ENCODE measurements at places on chromosomes 6 and 20.

DNA sequence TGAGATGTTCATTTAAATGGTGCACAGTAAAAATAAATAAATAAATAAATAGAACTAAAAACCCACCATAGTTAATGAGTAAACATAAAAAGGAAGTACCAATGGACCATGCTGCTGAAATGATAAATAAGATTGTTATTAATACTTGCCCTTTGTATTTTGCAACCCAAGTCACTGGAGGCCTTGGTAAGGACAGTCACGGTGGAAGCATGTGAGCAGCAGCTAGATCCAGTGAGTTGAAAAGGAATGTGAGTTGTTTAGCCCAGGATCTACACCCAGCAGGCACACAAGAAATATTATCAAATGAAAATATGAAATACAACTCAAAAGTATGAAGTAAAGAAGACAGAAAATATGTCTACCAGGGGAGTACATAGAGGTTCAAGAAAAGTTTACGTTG lies 6.7 kb downstream of the LGSN start:
- DNase-seq, result no peak

GRCh38 chr6:14187406-14187805 lies 69.8 kb downstream of the CD83 start:
- DNase-seq, result no peak

GRCh38 chr20:22810626-22811569 lies 224.2 kb upstream of the SSTR4 start:
- DNase-seq, result no peak

- DNase-seq, result no peak
These were observed 24.5 kb downstream of the TTBK1 start for GRCh38 chr6:43267619-43268354.

GRCh38 chr20:62408640-62409039 lies 1.6 kb upstream of the CABLES2 start:
- DNase-seq, result no peak

DNA sequence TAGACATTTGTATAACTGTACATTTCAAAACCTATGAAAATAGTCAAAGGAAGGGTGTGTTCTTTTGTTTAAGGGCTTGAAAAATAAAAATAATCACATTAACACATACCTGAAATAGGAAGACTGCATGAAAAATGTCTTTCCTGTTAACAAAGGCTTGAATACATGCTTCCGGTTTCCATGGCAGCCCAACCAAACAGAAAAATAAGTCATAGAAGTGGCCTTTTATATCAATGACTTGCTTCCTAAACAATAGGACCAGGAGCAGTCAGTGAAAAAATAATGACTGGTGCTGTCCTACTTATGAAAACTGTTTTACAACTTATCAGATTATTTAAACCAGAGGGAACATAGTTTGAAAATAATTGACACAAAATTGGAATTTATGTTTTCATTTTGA lies 412.6 kb upstream of the PLCB4 start:
- no peak for DNase-seq

DNA sequence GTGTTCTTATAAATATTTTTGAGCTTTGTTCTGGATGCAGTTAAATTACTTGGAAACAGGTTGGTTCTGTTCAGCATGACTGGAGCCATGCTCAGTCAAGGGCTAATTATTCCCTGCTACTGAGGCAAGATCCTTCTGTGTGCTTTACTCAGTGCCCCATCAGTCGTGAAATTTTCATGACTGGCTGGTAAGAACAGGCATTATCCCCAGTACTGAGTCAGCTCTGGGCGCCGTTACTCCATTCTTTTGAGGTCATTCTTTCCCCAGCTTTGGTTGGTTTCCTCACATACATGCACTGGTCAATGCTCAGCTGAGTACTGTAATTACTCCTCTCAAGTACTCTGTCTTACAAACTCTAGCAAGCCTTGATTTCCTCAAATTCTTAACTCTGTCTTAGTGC lies 71.3 kb downstream of the CDKAL1 start:
- no peak for DNase-seq

DNA sequence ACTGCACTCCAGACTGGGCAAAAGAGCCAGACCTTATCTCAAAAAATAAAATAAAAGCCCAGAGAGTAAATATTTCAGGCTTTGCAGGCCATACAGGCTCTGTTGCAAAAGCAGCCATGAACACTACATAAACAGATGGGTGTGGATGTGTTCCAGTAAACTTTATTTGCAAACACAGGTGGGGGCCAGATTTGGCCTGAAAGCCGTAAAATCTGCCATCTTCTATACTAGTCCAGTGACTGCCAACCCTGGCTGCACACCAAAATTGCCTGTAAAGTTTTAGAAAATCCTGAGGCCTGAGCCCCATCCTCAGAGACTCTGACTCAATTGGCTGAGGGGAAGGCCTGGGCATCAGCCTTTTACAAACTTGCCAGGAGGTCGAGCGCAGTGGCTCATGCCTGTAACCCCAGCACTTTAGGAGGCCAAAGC lies 103.6 kb downstream of the ZMYND8 start:
- no peak for DNase-seq

- no peak for DNase-seq
These were observed 19.5 kb upstream of the SIRT5 start for GRCh38 chr6:13554929-13555333.

GRCh38 chr6:76124018-76124417 lies 51.6 kb upstream of the IMPG1 start:
- no peak for DNase-seq

DNA sequence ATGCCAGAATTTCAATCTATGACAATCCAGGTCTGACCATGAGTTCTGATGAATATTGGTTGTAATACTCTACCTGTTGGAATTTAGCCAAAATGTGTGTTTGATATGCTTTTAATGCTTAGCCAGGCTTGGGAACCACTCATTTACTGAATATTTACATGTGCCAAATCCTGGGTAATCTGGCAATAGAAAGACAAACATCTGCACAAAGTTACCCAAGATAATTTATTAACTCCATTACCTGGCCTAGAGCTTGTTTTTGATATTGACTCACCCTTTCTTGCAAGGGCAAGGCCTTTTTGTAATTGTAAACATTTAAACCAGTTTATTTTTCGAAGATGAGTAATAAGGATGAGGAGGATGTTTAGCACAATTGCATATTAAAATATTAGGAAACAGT lies 13.5 kb upstream of the CD2AP start:
- DNase-seq, result no peak

GRCh38 chr20:22578221-22579118 lies 5.9 kb downstream of the FOXA2 start:
- no peak for DNase-seq

DNA sequence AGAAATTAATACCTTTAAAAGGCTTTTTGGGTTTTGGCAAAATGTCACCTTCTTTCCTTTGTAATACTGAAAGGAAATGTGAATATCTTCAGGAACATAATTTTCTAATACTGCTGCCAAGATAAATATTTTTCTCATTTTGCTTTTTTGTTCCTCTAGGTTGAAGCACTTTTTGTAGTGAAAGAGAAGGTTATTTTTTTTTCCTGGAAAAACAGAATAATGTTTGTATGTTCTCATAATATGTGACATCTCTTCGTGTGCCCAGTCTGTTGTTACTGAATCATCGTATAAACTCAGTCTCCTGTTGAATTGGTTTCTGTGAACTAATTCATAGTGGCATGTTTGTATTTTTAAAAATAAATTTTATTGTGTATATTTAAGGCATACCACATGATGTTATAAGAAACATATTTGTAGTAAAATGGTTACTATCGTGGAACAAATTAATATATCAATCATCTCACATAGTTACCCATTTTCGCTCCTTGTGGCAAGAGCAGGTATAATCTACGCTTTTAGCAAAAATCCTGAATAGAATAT lies 74.4 kb downstream of the SH3BGRL2 start:
- no peak for DNase-seq

DNA sequence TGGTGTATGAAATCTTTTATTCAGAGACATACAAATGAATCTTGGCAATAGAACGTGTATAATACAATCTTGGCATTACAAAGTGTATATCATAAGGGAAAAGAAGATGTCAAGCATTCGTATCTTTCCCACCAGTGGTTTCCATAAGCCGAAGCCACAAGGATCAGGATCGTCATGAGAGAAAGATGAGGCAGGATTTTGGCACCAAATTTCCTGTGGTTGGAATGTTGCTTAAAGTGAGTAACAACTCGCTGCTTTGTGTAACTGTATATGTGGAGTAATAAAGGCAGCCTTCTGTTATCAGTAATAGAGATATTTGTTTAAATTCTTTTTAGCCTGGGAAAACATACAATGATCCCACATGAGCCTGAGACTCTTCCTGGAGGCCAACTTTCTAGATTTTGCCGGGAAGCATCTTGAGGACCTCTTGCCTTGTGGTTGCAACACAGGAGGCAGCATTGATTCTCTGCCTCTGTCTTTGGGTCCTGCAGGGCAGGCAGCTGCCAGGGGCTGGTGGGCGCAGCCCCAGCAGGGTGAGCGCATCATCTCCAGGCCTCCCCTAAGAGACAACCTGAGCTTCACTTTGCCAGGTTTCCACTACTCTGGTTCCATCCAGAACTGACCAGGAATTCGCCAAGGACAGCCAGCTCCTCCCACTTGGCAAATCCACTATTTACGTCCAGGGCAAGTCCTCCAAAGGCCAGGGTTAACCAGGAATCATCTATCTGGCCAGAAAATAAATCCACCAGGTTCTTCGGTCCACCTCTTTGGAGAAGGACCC lies 230.9 kb upstream of the SULF2 start:
- DNase-seq, result no peak

DNA sequence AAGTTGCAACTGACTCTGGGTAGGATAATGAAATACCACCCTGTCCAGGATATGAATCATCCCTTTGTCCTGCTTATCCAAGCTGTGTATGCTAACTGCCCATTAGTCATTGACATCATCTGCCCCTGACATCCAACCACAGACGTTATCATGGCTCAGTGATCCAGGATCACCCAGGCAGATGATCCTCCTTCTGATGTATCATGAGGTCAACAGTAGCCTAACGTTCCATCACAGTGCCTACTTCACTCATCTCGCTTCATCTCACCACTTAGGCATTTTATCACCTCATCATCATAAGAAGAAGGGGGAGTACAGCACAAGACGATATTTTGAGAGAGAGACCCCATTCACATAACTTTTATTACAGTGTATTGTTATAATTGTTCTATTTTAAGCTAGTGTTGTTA lies 13.4 kb upstream of the BTN3A2 start:
- peak; percentile 66 for DNase-seq

- DNase-seq, result no peak
These were observed 56.7 kb upstream of the IRAK1BP1 start for GRCh38 chr6:78810698-78811097.

GRCh38 chr6:21500314-21501020 lies 93.1 kb upstream of the SOX4 start:
- no peak for DNase-seq

DNA sequence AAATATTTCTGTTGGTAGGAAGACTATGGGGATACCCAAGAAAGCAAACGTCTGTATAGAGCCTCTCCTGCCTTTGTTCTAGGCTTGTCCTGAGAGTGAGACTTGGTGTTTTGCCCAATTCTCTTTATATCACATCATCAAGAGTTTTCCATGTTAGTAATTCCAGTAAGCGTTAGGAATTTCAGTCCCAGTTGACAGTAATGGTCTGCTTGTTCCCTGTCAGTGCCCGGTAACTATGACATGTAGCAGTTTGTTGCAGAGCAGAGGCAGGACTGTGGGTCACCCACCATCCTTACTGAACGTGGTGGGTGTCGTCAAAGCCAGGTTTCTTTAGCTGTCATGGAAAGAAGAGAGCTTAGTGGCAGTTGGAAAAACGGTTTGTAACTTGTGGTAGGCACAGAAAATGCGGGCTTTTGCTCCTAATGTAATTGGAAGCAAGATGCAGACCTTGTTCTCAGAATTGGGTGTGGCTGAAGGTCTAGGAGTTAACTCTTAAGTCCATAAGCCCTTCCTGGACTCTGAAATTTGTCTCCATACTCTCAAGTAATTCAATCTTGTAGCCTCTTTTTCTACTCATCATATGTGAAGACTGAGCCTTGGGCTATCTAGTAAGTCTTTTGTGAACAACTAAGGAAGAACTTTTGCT lies 188.8 kb downstream of the TMEM242 start:
- peak; percentile 47 for DNase-seq

DNA sequence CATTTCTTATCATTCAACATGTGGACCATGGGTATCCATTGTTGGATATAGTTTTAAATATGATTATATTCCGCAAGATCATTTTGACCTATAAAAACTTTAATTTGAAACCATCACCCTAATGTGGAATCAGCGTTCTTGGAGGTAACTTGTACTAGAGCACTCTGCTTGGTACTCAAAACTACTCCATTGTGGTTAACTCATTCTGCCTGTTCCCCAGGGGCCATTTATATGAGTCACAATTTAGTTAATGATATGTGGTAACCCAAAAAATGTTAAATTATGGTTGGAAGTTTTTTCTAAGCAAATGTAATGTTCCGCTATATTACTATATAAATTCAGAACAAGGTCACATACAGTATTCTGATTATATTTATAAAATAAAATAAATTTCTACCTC lies 109.3 kb downstream of the TRDN start:
- no peak for DNase-seq

- DNase-seq, result no peak
These were observed 13.2 kb upstream of the EDN1 start for GRCh38 chr6:12276930-12277315.

DNA sequence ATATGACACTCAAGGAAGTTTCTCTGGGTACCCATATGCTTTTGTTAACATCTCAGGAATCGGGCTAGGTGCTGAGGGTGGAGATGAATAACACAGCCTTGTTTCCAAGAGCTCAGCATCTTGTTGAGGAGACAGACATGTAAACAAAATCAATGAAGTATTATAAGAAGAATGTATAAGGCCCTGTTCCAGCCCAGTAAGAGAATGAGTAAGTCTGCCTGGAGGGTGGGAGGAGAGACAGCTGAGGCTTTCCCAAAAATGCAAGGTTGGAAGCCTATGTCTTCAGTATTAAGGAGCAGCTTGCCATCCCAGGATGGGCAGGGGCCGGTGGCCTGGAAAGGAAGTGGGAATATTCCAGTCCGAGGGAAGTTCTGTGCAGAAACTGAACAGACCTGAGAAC lies 615.3 kb upstream of the BTBD3 start:
- no peak for DNase-seq

DNA sequence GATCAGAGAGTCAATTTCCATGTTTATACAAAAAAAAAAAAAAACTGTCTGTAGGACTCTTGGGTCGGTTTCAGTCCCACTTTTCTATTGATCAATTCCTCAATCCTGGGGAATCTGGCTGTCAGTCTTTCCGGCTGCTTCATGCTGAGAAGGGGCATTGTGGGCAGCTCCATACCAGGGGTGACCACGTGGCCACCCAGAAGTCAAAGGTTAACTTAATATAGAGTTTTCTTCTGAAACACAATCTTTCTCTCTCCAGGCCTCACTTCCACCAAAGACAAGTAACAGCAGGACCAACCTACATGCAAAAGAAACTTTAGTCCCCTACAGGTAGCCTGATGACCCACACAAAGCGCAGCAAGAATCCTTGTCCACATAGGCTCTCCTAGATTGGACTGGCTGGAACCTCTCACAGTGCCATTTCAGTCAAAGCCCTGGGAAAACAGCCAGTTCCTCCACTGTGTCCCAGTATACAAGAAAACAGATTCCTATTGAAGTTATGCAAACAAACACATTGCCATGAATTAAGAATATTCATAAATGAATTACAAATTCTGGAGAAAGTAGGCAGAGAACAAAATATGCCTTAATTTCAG lies 18.5 kb upstream of the SERPINB9 start:
- DNase-seq, result no peak

GRCh38 chr6:136250686-136251008 lies 536 bp upstream of the MTFR2 start:
- DNase-seq, result no peak

GRCh38 chr6:125562156-125562555 lies 187.3 kb upstream of the HEY2 start:
- DNase-seq, result no peak

GRCh38 chr6:15485936-15486335 lies 176.9 kb downstream of the DTNBP1 start:
- no peak for DNase-seq

GRCh38 chr20:59770270-59770669 lies 163.2 kb downstream of the SYCP2 start:
- DNase-seq, result no peak

All from hematopoietic multipotent progenitor cell treated with erythropoietin and hydrocortisone succinate and interleukin-3 and kit ligand, for 6 days (in vitro differentiated cells).